ENCODE measurements at places on chromosomes 1 and 21. TPM values are rescaled to one million over a fixed set of nuclear protein-coding genes. Genes with fewer than 3 reads are reported as not detected.

Gene RHD
- not detected for total RNA-seq

- no peaks in the 10 kb centered on the region for H3K36me3 ChIP-seq
- no peak overlapping the region for H3K27ac ChIP-seq
- peaks cover 16% of the 10 kb centered on the region for H3K27me3 ChIP-seq
- H3K4me1 ChIP-seq = peaks cover 31% of the 10 kb centered on the region
These were observed 58.2 kb upstream of the ABCG1 start for GRCh38 chr21:42160765-42161164.

DNA sequence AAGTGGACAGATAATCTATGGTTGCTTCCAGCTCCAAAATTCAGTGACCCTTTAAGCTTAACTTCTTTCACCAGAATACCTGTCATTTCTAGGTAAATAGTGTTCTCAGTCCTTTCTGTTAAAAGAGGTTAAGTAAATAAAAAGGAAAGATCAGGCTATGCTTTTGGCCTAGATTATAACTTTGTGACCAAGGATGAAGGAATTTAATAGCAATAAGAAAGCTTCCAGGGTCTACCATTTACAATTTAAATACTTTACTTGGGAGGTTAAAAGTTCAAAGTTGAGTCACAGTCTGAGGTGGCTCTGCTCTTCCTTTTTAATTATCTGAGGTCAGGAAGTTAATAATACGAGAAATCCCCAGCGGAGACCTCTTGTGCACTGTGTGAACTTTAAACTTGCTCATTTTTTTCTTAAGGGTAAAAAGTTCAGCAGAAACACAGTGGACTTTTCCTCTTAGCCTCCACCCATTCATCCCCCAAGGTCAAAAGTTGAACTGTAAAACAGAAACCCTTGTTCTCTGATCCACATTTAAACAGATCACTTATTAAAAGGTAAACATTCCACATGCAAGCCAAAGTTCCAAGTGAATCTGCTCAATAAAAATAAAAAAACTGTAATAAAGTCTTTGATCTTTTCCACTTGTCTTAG, 187.1 kb downstream of the NRIP1 start:
- H3K4me3 ChIP-seq = no peak overlapping the region
- no peak for DNase-seq

Gene UBQLN4
- 30.4 TPM for total RNA-seq

- peak overlapping the region; percentile 13 for H3K4me3 ChIP-seq
- peaks cover 5% of the 10 kb centered on the region for H3K27me3 ChIP-seq
- H3K27ac ChIP-seq = no peak overlapping the region
- no peak for DNase-seq
These were observed 403.7 kb downstream of the SIPA1L2 start for GRCh38 chr1:232226197-232226712.

- H3K36me3 ChIP-seq = no peaks in the 10 kb centered on the region
- H3K4me1 ChIP-seq = peaks cover 9% of the 10 kb centered on the region
- no peak overlapping the region for H3K4me3 ChIP-seq
These were observed 142.2 kb upstream of the KRTAP19-8 start for GRCh38 chr21:31180256-31181081.

DNA sequence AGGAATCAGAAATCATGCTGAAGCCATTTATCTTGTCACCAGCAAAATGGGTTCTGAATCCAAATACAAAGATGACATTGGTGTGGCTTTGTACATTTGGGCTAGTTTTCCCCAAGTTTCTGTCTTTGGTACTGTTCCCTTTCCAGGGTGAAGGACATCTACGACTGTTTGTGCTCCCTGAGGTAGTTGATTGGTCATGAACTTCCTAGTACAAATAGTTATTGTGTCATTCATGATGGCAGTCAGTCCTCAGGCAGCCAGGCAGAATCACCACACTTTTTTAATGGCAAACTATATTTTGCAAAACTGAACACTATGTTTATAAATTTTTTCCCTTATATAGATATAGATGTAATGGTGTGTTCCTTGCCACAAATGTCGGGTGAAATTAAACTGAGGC, 46.0 kb downstream of the CEP350 start:
- H3K4me1 ChIP-seq = peaks cover 11% of the 10 kb centered on the region
- H3K4me3 ChIP-seq = no peak overlapping the region

GRCh38 chr1:171381866-171382210, 67.9 kb downstream of the FMO4 start:
- peaks cover 11% of the 10 kb centered on the region for H3K27me3 ChIP-seq
- DNase-seq = no peak
- H3K27ac ChIP-seq = no peak overlapping the region
- no peaks in the 10 kb centered on the region for H3K4me1 ChIP-seq
- H3K4me3 ChIP-seq = no peak overlapping the region
- no peaks in the 10 kb centered on the region for H3K36me3 ChIP-seq

DNA sequence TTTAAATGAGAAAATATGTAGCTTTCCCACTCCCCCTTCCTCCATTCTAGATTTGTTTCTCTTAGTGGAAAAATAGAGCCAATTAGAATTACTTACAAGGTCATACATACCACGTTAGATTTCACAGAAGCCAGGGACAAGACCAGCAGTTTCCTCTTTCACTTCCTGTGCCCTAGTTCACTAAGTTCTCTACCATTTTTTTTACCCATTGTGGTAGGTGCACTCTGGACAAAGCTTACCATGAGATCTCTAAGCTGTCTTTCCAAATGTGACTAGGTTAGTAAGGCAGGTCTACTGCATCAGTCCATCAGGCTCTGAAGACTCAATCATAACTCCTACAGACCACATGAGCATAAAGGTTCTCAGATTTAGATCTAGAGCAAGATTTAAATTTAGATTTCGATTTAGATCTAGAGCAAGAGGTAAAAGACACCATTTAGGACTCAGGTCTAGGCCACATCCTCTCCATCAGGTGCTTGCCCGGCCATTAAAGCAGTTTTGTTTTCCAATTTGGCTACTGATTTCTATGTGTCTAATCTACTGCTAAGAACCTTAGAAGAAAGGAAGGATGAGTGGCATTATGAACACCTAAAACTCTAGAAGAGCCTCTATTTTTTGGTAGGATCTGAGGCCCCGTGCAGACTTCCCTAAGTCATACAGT, 235.3 kb downstream of the FAF1 start:
- peak overlapping the region; percentile 79 for H3K4me3 ChIP-seq
- peaks cover 32% of the 10 kb centered on the region for H3K4me1 ChIP-seq
- H3K27me3 ChIP-seq = no peaks in the 10 kb centered on the region
- H3K27ac ChIP-seq = peak overlapping the region; percentile 92
- DNase-seq = no peak
- peaks cover 6% of the 10 kb centered on the region for H3K36me3 ChIP-seq

GRCh38 chr1:222335586-222335985, 212.3 kb downstream of the HHIPL2 start:
- no peak overlapping the region for H3K4me3 ChIP-seq
- H3K27me3 ChIP-seq = peaks cover 6% of the 10 kb centered on the region
- H3K4me1 ChIP-seq = no peaks in the 10 kb centered on the region
- no peak for DNase-seq
- no peaks in the 10 kb centered on the region for H3K36me3 ChIP-seq

- no peaks in the 10 kb centered on the region for H3K27me3 ChIP-seq
- no peaks in the 10 kb centered on the region for H3K4me1 ChIP-seq
These were observed 689.6 kb downstream of the USP25 start for GRCh38 chr21:16419188-16419921.

DNA sequence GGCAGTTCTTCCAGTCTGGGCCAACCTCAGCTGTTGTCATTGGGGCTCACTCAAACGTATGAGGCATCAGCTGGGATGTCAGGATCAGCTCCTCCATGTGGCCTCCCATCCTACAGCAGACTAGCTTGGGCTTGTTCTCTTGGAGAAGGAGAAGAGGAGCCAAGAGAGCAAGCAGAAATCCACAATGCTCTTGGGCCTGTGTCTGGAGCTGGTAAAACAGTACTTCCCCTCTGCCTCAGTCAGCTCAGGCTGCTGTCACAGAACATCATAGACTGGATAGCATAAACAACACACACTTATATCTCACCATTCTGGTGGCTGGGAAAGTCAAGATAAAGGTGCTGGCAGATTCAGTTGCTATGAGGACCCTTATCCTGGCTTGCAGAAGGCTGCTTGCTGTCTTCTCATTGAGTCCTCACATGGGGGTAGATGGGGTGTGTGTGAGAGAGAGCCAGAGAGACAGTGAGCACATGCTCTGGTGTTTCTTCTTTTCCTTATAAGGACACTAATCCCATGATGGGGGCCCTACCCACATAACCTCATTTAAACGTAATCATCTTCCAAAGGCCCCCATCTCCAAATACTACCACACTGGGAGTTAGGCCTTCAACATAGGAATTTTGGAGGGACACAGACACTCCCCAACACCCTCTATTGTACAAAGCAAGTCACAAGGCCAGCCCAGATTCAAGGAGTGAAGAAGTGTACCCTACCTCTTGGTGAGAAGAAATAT, 16.3 kb upstream of the DNAJC6 start:
- no peaks in the 10 kb centered on the region for H3K36me3 ChIP-seq
- H3K4me1 ChIP-seq = no peaks in the 10 kb centered on the region
- H3K27ac ChIP-seq = no peak overlapping the region
- no peak for DNase-seq

Gene ILDR2
- total RNA-seq = 3.5 TPM

- H3K4me3 ChIP-seq = no peak overlapping the region
- peaks cover 4% of the 10 kb centered on the region for H3K4me1 ChIP-seq
- no peak for DNase-seq
- H3K27me3 ChIP-seq = no peaks in the 10 kb centered on the region
These were observed 13.6 kb downstream of the MTR start for GRCh38 chr1:236808564-236809130.

GRCh38 chr1:95313527-95313926, 79.5 kb downstream of the RWDD3 start:
- no peak overlapping the region for H3K27ac ChIP-seq
- H3K4me1 ChIP-seq = no peaks in the 10 kb centered on the region
- no peaks in the 10 kb centered on the region for H3K27me3 ChIP-seq
- no peak overlapping the region for H3K4me3 ChIP-seq

DNA sequence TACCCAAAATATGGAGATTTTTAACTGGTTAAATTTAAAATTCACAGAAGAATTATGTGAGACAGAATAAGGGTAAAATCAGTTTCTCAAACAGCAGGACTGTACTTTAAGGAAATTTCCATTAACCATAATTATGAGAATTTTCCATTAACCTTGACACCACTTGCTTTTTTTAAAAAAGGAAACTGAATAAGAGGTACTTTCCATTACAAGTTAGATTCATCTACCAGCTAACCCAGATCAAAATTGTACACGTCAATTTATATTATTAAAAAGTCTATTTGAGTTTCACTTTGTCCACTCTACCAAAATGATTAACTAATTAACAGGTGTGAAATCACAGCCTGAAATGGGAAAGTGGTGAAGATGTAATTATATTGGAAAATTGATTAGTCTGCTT, 414.5 kb downstream of the DPYD start:
- no peak overlapping the region for H3K27ac ChIP-seq
- no peak overlapping the region for H3K4me3 ChIP-seq
- no peak for DNase-seq
- no peaks in the 10 kb centered on the region for H3K27me3 ChIP-seq

DNA sequence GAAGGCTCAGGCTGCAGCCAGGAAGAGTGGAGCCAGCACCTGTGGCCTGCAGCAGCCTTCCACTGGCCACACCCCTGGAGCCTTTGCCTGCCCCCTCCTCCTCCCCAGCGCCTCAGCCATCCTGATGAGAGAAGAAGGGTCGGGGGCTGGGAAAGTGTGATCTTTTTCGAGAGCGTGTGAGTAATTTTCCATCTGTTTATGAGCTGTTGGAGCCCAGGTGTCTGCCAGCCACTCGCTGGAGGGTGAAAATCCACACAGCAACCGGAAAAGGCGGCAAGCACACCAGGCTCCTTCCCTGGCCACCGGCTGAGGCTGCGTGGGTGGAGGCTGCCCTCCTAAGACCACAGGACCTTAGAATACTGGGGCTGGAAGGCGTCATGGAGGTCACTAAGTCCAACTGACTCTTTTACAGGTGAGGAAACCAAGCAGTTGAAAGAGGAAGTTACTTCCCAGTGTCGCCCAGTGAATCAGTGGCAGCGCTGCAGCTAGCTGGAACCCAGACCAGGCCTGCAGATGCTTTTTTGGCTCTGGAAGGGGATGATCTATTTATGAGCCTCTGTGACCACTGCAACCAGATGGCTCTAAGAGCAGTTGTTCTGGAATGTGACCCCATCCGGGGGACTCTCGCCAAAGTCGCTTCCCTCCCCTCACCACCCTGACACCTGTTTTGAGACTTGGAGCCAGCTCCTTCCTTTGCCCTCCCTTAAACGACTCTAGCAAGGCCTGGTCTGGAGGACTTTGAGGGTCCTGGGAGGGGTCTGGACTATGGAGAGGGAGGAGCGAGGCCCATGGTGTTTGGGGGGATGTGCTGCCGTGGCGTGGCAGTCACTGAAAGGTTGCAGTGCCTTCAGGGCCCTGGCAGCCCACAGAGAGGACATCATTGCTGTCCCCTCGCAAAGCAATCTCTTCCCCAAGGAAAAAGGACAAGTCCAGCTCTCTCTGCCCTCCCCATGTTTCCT, 54.5 kb downstream of the LGR6 start:
- no peak overlapping the region for H3K4me3 ChIP-seq
- H3K4me1 ChIP-seq = peaks cover 24% of the 10 kb centered on the region
- H3K27ac ChIP-seq = no peak overlapping the region

- no peaks in the 10 kb centered on the region for H3K27me3 ChIP-seq
- H3K27ac ChIP-seq = no peak overlapping the region
- no peaks in the 10 kb centered on the region for H3K36me3 ChIP-seq
- H3K4me3 ChIP-seq = no peak overlapping the region
- DNase-seq = peak; percentile 65
These were observed 29.7 kb downstream of the SCCPDH start for GRCh38 chr1:246753670-246754535.

DNA sequence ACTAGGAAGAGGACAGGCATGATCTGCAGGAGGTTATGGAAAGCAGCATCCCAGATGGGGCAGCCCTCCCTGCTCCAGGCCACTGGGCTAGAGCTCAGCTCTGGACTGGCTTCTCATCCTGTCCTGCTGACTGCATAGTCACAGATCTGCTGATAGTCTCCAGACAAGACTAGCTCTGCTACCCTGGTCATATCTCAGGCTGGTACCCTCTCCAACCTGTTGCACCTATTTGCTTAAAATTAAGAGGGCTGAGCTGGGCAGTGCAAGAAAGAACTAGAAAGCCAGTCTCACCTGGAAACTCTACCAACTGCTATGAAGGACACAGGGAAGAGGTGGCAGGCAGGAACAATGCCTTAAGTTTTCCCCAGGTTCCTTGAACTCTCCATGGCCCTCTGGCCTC, 40.4 kb downstream of the ITPKB start:
- no peak overlapping the region for H3K4me3 ChIP-seq
- no peaks in the 10 kb centered on the region for H3K27me3 ChIP-seq
- no peaks in the 10 kb centered on the region for H3K36me3 ChIP-seq

Gene SPRR5
- not detected for total RNA-seq

Gene FMO4
- 3.8 TPM for total RNA-seq

DNA sequence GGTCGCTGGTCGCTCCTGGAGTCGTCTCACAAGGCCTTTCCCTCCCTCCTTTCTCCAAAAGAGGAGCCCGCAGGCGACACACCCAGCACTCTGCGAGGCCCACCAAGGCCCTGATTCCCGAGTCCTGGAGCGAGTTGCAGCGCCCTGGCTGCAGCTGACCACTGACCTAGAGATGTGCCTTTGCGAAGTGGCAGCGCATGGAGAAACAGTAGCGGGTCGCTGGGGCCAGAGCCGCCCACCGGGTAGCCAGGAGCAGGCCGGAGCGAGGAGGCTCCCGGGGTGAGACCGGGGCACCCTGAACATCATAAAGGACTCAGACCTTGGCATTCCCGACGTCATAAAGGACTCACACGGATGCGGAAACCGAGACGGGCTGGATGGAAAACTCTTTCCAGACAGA, 10.3 kb upstream of the NBPF11 start:
- no peak overlapping the region for H3K4me3 ChIP-seq
- no peaks in the 10 kb centered on the region for H3K4me1 ChIP-seq

Gene ITLN2
- not detected for total RNA-seq

- no peak for DNase-seq
- no peaks in the 10 kb centered on the region for H3K27me3 ChIP-seq
- no peak overlapping the region for H3K27ac ChIP-seq
- no peaks in the 10 kb centered on the region for H3K4me1 ChIP-seq
- no peaks in the 10 kb centered on the region for H3K36me3 ChIP-seq
- H3K4me3 ChIP-seq = no peak overlapping the region
These were observed 416.3 kb downstream of the GPATCH2 start for GRCh38 chr1:217214551-217214950.
